GM12865 (cell line): ENCODE measurements at places on chromosomes 5 and 9.

GRCh38 chr5:174311531-174312269, 266.2 kb downstream of the NSG2 start:
- peak; percentile 73 for DNase-seq

- no peak for DNase-seq
These were observed 5.6 kb downstream of the MIGA2 start for GRCh38 chr9:129042016-129042415.

- DNase-seq = no peak
These were observed 52.1 kb upstream of the EQTN start for GRCh38 chr9:27348785-27349697.

- DNase-seq = no peak
These were observed 1.0 kb downstream of the NIPSNAP3A start for GRCh38 chr9:104748359-104749031.

- DNase-seq = no peak
These were observed 230.3 kb upstream of the MVB12B start for GRCh38 chr9:126096340-126096739.

DNA sequence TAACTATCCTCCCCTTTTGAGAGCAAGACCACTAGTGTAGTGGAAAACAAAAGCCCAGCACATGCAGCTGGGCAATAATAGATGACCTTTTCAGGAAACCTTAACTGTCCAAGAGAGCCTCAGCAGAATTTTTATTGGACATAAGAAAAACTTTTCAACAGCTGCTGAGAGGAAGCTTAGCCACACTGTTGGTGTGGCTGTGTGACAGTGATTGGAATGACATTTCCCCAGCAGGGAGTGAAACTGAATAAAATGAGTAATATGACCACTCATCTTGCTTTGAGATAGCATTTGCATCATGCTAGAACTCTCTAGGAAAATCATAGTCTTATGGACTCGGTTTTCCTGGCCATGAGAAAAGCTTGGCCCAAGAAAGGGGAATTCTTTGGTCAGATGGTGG, 687.8 kb downstream of the SLCO4C1 start:
- no peak for DNase-seq
